Activated naive CD4-positive, alpha-beta T cell (primary cell): ENCODE measurements at places on chromosomes 2 and 18.

DNA sequence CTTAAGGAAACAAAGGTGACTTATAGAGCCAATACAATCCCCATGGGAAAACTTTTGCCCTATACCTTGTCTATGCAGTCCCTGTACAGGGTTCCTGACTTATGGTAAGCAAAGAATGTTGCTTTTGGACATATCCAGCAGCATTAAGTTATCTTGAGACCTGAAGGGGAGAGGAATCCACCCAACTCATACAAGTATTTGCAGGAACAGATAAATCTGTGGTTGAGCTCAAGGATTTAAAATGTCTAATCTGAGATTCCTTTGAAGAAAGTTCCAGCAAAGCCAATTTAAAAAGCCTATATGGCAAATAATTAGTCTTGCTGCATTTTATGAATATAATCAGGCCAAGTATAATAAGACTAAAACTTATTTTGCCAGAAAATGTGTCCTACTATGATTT is 739.5 kb upstream of the CDH2 start:
- DNase-seq, result no peak

- no peak for DNase-seq
Measured at GRCh38 chr2:223048519-223048918, 3.5 kb upstream of the KCNE4 start.

DNA sequence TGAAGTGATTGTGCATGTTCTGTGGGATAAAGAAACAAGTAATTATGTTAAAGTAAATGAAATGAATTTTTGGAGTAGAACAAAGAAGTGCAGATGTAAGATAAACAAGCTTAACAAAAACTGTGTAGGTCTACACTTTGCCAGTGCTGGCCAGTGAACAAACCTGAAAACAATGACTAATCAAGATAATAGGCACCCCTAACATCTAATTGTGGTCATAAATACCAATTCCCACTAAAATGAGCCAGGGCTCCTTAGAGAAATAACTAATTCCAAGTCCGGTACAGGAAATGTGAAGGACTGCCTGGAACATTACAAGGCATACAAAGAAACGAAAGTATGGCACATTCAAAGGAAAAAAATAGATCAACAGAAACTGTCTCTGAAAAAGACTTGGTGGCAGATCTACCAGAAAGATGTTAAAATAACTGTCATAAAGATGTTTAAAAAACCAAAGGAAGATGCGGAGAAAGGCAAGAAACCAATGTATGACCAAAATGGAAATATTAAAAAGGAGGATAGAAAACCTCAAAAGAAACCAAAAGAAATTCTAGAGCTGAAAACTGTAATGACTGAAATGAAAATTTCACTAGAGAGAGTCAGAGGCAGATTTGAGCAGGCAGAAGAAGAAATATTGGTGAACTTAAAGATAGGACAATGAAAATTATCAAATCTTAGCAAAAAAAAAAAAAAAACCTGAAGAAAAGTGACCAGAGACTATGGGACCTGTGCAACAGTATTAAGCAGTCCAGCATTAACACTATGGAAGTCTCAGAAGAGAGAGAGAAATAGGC is 94.7 kb upstream of the SLC66A3 start:
- no peak for DNase-seq

- DNase-seq, result no peak
Measured at GRCh38 chr2:169798397-169798717, 314 bp upstream of the SSB start.

DNA sequence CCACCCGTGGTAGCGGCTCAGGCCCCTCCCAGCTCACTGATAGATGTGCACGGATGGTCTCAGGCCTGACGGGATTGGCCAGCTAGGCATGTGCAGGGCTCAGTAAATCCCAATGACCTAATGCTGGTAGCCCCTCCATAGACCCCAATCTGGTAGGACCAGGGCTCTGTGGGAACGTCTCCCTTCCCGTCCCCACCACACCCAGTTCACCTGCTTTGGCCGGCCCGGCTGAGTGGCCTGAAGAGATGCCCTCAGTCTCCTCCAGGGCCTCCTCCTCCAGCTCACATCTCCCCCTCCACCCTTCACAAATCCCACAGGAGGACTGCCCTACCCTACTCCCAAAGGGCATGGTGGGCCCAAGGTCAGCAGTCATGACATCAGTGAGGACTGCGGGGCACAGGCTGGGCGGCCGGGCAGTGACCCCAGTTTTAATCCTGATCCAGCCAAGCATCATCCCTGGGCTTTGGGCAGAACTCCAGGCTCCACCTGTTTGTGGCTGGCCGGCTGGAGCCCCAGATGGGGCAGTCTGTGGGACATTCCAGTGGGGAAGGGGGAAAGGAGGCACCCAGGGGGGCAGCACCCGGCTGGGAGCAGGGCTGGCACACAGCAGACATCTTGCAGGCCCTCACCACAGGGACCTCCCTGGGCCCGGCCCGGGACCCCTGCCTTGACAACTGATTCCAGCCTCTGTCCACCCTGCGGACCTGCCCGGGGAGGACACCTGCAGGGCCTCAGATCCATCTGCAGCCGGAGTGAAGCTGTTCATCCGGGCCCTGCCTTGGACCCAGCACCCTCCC is 2.3 kb downstream of the KIF1A start:
- no peak for DNase-seq
